ENCODE measurements at places on chromosomes 3 and 15. TPM values are rescaled to one million over a fixed set of nuclear protein-coding genes. Genes with fewer than 3 reads are reported as not detected.

- H3K27ac ChIP-seq = no peak overlapping the region
- H3K4me3 ChIP-seq = no peak overlapping the region
- H3K4me1 ChIP-seq = peaks cover 37% of the 10 kb centered on the region
- H3K27me3 ChIP-seq = no peaks in the 10 kb centered on the region
- no peaks in the 10 kb centered on the region for H3K36me3 ChIP-seq
Measured at GRCh38 chr3:141275973-141276372, 44.3 kb downstream of the PXYLP1 start.

- peaks cover 14% of the 10 kb centered on the region for H3K4me1 ChIP-seq
- H3K27me3 ChIP-seq = no peaks in the 10 kb centered on the region
- DNase-seq = no peak
- H3K27ac ChIP-seq = peak overlapping the region; percentile 19
- H3K36me3 ChIP-seq = no peaks in the 10 kb centered on the region
Measured at GRCh38 chr3:27596334-27596841, 112.2 kb upstream of the SLC4A7 start.

DNA sequence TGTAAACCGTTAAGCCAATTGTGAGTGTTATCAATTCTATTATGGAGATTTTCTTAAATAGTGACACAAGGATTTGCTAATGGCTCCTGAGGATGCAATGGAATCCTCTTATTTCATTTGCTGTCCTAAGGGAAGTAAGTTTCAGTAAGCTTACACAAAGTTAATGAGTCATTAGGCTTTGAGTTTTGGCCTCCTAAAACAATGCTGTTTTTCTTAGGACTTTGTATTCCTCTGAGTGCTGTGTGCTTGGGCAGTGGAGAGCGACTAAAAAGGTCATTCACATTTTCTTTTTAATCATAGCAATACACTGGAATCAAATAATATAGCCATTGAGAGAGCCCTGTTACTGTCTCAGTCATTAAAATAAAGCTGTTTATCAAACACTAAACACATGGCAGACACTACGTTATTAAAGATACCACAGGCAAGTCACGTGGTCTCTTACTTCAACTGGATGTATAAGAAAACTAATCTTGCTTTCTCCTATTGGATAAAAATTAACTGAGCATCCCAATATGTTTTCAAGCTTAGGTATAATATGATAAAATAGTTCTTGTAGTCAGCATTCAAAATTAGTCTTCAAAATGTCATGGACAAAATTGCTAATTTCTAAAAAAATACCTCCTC is 290.8 kb downstream of the NLGN1 start:
- H3K36me3 ChIP-seq = no peaks in the 10 kb centered on the region
- no peak overlapping the region for H3K4me3 ChIP-seq

DNA sequence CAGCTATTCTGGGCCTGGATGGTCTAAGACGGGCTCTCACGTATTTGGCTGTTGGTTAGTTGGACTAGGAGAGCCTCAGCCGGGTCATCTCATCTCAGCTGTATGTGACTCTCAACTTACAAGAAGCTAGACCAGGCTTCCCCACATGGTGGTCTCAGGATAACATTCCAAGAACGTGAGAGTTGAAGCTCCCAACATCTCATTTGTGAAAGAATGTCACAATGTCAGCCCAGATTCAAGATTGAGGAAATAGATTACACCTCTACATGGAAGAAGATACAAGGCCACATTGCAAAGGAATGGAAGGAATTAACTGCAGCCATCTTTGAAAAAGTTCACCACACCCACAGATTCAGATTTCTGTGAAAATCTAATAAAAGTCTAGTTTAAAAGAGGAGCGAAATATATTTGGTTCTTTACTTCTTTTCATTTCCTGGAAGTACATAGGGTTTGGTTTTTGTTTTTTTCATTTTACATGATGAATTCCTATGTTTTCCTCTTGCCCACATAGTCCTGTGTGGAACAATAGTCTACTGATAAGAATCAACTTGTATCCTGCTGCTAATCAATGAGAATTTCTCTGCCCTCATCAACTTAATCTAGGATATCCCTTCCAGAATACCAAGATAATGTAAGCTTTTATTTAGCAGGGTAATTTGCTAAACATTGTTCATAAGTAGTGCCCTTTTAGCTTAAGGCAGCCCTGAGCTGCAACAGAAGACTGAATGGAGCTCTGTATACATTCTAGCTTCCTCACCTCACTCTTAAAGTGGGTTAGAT is 116.5 kb downstream of the CMSS1 start:
- DNase-seq = no peak
- no peaks in the 10 kb centered on the region for H3K27me3 ChIP-seq
- H3K36me3 ChIP-seq = no peaks in the 10 kb centered on the region
- no peak overlapping the region for H3K4me3 ChIP-seq

- no peaks in the 10 kb centered on the region for H3K4me1 ChIP-seq
- no peaks in the 10 kb centered on the region for H3K36me3 ChIP-seq
- no peak overlapping the region for H3K4me3 ChIP-seq
- no peak for DNase-seq
- no peaks in the 10 kb centered on the region for H3K27me3 ChIP-seq
Measured at GRCh38 chr3:110881069-110881468, 190.5 kb upstream of the NECTIN3 start.

DNA sequence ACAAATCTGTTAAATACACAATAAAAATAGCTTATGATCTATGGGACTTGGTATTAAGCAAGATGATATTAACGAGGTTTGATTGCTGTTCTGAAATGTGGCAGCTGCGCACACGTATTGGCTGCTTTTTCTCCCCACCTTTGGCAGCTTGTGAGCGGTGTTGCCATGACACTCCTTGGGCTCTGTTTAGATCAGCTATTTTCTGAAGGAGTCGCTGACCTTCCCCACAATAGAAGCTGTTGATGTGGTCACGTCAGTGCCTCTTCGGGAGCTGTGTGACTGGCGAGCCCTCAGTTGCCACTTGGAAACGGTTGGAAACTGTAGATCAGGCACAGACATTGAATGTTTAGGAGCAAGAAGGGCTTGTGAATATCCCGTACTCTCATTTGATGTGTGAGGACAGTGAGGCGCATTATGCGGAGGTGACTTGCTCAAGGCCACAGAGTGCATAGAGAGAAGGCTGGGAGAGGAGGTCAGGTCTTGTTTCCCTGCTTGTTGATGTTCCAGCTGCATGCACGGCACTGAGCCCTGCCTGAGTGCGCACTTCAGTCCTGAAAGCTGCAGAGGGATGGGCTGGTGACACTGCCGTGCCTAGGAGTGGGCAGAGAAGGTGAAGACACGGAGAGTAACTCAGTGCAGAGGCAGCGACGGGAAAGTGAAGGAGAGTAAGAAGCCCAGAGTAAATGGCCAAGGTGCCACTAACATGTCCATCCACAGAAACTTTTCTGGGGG is 198.4 kb downstream of the LPP start:
- no peaks in the 10 kb centered on the region for H3K27me3 ChIP-seq
- peaks cover 64% of the 10 kb centered on the region for H3K4me1 ChIP-seq
- no peak overlapping the region for H3K4me3 ChIP-seq
- no peak overlapping the region for H3K27ac ChIP-seq
- DNase-seq = no peak
- H3K36me3 ChIP-seq = no peaks in the 10 kb centered on the region

DNA sequence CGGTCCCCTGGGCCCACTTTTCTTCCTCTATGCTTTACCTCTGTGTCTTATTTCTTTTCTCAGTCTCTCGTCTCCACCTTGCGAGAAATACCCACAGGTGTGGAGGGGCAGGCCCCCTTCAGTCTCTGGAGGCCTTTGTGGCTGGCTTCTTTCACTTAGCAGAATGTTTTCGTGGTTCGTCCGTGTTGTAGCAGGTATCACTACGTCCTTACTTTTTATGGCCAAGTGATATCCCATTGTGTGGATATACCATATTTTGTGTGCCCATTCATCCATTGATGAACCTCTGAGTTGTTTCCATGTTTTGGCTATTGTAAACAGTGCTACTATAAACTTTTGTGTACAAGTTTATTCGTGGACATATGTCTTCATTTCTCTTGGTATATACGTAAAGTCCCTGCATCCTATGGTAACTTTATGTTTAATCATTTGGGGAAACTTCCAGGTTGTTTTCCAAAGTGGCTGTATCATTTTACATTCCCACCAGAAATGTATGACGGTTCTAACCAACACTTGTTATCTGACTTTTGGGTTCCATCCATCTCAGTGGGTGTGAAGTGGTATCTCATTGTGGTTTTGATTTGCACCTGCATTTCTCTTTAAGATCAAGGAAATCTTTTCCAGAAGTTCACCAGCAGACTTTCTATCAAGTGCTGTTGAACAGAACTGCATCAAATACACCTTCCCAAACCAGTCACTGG is 5.6 kb downstream of the PIGZ start:
- no peaks in the 10 kb centered on the region for H3K27me3 ChIP-seq
- H3K4me3 ChIP-seq = no peak overlapping the region
- H3K4me1 ChIP-seq = peaks cover 5% of the 10 kb centered on the region
- no peak for DNase-seq
- no peak overlapping the region for H3K27ac ChIP-seq

The GPR62 gene
- not detected for total RNA-seq

The SHF gene
- total RNA-seq = 15.1 TPM
